ENCODE measurements at places on chromosomes 5 and 9.
A peak's percentile ranks its signal among the peaks of the same experiment; 100 is the strongest.

DNA sequence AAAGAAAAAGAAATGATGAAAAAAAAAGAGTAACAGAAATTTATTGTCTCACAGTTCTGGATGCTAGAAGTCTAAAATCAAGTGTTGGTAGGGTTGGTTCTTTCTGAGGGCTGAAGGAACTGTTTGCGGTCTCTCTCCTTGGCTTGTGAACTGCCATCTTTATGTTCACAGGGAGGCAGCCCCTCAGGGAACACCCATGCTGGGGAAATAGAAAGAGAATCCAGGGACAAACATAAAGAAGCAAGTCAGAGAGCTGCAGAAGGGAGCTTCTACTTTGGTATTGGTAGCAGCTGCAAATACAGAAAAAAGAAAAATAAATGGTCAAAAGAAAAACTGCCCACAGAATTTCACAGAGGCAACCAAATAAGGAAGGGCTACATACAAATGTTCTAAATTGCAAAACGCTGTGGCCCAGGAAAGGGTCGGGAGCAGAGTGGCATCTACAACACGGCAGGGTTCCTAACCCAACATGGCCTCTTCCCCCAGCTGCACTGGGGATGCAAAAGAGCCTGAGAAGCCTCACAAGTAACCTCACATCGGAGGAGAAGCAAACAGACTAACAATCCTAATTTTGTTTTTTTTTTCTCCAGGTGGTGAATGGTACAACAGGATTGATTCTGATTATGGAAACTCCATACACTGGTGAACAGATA, 37.4 kb downstream of the ELOVL7 start:
- DNase-seq = no peak

DNA sequence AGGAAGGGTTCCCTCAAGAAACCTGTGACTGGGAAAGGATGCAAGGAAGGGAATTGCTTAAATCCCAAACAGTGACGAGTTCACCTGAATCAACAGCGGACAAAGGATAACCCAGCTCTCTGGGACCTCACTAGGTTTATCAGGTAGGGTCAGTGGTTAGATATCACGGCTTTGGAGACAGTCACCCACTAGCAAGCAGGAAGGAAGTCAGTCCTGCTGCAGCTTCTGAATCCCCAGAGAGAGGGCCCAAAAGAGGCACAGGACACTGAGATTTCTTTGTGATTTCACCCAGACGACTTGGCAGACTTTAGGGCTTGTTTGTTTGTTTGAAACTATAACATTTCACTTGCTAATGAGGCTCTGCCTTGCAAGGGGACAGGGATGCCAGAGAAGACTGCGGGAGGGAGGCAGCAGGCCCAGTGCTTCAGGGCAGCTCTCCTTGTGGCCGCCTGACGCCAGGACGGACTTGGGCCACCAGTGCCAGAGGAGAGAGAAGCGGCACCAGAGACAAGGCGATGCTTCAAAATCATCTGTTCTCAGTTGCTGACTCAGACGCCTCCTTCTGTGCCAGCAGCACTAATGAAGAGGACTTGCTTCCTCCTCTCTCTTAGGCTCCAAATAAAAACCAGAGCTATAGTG, 275.6 kb upstream of the SLC30A5 start:
- no peak for DNase-seq

DNA sequence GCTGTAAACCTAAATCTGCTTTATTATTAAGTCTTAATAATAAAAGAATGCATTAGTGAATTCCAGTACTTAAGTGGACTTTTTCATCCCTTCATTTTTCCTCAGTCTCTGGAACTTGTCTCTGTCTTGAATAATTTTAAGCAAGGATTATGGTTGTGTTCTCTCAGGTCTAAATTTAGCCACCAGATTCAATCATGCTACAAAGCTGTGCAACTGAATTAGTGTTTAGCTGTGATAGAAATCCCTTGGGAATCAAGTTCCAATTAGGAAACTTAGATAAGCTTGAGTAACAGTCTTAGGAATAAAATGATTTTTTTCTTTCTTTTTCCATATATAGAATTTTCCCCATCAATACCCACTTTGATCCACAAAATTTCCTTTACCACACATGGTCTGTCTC, 104.3 kb downstream of the PLPPR1 start:
- DNase-seq = no peak

DNA sequence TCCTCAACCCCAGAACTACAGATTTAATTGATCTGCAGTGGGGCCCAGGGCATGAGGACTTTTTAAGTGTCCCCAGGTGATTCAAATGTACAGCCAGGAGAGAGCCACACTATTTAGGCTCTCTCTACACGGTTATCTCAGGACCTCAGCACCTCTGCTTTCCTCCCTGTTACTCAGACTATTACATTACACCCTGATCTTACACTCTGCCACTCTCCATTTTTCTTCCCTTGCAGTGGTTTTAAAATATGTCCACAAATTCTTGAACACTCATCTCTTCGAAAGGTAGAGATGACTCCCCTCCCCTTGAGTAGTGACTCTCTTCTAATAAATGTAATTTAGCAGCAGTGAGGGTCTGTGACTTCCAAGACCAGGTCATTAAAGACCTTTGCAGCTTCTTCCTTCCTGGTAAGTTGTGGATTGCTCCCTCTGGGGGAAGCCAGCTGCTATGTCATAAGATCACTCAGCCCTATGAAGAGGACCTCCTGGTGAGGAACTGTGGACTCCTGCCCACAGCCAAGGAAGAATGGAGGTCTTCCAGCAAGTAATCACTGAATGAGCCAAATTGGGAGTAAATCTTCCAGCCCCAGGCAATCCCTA, 87.5 kb upstream of the SSBP2 start:
- DNase-seq = peak; percentile 22
